ENCODE measurements at places on chromosomes 2 and 18.

GRCh38 chr18:23950644-23951043, 63.9 kb upstream of the TTC39C start:
- no peak for DNase-seq

- DNase-seq: no peak
These were observed 40.6 kb upstream of the MRPL19 start for GRCh38 chr2:75605770-75606529.

DNA sequence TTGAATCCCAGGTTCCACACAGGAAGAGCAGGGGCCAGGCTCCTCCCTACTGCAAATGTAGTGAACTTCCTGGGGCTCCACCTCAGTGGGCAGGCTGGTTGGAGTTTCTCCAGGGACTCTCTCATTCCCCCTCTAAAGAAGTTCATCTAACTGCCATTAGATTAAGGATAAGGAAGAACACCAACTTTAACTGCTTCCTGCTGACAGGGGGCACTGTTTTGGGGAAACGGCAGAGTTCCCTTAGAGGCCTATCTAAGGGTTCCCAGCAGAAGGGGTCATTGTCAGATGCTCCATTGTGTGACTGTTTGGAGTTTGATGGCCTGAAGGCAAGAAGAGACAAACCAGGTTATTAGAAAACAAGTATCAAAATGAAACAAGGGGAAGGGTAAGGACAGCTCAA, 2159.7 kb upstream of the PIK3C3 start:
- no peak for DNase-seq

GRCh38 chr2:11989354-11989703, 242.9 kb downstream of the LPIN1 start:
- DNase-seq: no peak

- peak; percentile 53 for DNase-seq
These were observed 29.6 kb upstream of the ENOSF1 start for GRCh38 chr18:741931-742512.

- no peak for DNase-seq
These were observed 13.8 kb downstream of the ANO7 start for GRCh38 chr2:241202268-241202585.

All from CD4-positive, alpha-beta T cell treated with Interleukin-15 for 4 hours (primary cell).